T-helper 17 cell (primary cell): ENCODE measurements at places on chromosomes 2 and 18.

DNA sequence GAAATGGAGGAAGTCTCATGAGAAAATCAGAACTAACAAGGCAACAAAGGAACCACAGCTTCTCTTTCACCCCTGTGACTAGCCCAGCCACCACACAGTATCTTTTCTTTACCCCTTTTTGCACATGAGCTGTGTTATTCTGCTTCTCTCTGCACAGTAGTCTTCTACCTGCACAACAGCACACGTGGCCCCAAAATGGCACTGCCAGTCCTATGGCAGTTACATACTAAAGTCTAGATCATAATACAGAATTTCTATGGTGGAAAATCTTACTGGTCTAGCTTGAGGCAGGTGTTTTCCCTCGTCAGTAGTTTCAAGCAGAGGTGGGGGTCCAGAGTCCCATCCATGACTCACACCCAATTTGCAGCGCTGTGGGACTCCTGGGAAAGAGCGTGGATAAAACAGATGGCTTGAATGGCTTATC, 177.7 kb downstream of the DIS3L2 start:
- DNase-seq: no peak

GRCh38 chr2:140972724-140973123, 1158.1 kb downstream of the LRP1B start:
- DNase-seq: no peak

DNA sequence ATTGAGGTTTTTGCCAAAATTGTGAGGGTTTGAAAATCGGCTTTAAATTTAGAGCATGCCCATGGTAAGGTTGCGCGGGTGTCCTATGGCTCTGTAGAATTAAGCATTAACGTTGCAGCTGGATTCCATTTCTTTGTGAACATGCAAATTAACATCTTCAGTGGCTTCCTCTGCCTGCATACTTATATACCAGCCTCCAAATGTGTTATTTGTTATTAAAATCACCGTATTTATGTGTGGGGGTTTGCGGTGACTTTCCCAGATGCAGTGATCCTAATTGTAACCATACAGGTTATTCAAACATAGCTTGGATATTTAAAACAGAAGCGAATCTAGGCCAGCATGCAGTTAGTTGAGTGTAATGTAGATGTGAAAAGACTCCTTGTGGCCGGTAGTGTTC, 80.2 kb downstream of the TGOLN2 start:
- DNase-seq: no peak

DNA sequence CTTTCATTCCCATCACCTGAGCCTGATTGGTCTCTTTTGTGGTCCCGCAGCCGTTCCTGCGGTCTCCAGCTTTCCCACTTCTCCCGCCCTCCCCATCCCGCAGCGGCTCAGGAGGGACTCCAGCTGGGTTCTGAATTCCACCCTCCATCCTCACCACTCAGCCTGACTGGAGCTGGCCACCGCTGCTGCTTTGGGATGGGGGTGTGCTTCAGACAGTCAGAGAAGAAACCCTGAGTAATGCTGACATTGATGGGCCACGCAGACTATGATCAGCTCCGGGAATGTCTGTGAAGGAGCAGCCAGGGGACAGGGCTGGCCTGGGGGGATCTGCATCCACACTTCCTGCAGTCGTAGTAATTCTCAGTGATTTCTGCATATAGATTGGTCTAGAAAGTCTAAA, 45.9 kb upstream of the TXNDC2 start:
- no peak for DNase-seq

DNA sequence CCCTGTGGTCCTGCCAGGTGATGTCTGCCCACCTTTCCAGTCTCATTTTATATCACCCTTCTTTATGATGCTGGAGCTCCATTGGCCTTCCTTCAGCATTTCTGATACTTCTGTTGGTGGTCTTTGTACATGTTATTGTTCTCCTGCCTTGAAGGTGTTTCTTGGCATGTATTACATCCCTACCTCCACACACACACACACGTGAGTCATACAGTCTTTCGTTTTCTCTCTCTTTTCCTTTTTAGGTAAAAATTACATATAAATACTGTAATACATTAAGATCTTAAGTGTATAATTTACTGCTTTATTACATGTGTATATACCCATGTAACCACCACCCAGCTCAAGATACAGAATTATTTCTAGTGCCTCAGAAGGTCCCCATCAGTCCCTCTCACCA, 10.2 kb upstream of the ADGRF3 start:
- DNase-seq: no peak

DNA sequence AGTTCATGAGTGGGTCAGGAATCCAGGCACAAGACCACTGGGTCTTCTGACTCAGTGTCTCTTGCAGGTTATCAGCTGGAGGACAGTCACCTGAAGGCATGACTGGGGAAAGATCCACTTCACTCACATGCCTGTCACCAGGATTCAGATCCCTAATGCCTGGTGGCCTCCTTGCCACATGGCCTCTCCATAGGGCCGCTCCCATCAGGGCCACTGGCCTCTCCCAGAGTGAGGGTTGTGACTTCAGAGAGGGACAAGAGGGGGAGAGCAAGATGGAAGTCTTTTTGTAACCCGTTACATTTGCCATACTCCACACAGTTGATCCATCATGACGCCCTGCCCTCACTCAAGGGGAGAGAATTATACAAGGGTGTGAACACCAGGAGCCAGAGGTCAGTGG, 13.0 kb upstream of the OTOS start:
- no peak for DNase-seq

DNA sequence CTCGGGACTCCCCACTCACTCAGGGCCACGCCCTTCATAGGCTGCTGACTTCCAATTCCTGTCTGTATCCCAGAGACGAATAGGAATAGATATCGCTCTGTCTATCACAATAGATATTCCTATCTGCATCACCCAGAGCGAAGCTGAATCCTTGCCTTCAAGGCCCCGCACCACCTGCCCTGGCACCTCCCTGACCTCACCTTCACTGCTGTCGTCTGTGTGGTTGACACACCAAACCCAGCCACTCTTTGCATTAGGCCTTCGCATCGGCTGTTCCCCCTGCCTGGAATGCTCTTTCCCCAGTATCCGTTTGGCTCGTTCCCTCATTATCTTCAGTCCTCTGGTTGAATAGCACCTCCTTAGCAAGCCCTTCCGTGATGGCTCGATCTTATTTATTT, 43.5 kb downstream of the ATOH8 start:
- DNase-seq: no peak

GRCh38 chr18:12296457-12296856, 11.6 kb upstream of the TUBB6 start:
- DNase-seq: no peak

GRCh38 chr2:71615767-71616730, 162.7 kb downstream of the DYSF start:
- no peak for DNase-seq

- DNase-seq: no peak
Observed at GRCh38 chr2:144333143-144333555, 186.8 kb downstream of the ZEB2 start.

GRCh38 chr2:132670496-132671150, 618 bp upstream of the LYPD1 start:
- DNase-seq: no peak

DNA sequence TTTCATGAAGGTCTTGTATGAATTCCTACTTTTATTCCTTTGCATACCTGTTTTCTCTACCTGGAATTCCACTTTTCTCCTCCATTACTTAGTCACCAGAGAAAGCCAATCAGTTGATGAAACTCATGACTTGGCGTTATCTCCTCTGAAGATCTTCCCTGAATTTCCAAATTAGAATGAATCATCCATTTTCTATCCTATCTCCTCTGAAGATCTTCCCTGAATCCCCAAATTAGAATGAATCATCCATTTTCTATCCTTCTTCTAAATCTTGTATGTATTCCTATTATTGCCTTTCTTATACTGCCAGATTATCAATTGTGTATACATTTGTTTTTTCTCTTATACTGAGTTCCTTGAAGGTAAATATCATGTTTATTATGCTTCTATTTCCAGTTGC, 440.4 kb downstream of the CCDC85A start:
- DNase-seq: no peak

- no peak for DNase-seq
Observed at GRCh38 chr2:6896930-6897759, 19.6 kb downstream of the RSAD2 start.

DNA sequence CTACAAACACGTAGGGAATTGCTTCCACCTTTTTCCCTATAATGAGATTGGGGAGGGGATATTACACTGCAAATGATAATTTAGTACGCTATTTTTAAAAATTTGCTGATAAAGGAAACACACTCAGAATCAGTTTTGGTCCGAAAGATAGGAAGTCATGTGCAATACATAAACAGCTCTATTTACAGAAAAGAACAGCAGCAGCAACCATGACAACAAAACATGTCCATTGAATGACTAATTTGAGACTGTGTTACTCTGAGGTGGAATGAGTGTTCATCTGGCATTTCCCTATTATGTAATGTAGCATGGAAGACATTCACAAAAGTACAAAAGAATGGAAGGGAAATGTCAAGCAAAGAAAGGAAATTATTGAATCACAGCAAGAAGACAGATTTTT, 337.2 kb downstream of the NBAS start:
- no peak for DNase-seq

- no peak for DNase-seq
Observed at GRCh38 chr2:37085731-37086147, 1.4 kb downstream of the GPATCH11 start.

- no peak for DNase-seq
Observed at GRCh38 chr2:77521931-77522470, at the start of gene LRRTM4. Gene LRRTM4, minus strand, starts transcription at chr2:77522376.

DNA sequence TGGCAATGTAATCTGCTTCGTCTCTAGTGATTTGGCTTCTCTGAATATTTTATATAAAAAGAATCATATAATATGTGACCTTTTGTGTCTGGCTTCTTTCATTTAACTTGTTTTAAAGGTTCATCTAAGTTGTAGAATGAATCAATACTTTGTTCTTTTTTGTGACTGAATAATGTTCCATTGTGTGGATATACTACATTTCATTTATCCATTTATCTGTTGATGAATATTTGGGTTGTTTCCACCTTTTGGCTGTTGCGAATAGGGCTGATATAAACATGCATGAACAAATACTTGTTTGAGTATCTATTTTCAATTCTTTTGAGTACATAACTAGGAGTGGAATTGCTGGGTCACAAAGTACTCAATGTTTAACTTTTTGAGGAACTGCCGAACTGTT, 63.8 kb upstream of the TNP1 start:
- DNase-seq: no peak

- DNase-seq: no peak
Observed at GRCh38 chr2:241062389-241063092, 39.5 kb downstream of the MTERF4 start.

DNA sequence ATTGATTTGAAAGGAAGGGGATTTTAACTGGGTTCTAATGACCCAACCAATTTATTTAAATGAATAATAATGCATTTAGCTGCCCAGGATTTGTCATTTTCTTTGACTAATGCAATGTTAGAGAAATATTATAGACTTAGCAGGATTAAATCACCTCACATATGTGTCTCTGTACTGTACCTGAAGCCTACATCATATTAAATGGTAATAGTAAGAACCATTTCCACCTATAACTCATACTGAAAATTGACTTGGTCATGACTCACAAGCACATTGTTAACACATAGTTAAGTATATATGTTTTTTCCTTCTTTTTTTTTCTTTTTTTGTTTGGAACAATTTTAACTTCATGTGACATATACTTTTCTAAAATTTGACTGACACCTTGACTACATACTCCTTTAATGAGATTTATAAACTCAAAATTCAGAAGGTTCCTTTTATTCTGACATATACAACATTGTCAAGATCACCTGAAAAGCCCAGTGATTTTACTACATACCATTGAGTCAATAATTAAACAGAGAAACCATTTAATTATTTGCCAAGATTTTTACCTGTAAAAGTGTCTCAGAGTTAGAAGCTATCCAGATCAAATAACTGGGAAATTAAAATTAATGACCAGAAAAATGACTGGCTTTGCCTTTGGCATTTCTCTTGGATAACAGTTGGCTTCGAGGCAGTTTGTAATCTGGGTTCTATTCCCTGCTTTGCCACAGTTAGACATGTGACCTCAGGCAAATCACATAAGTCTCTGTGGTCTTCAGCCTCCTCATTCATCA, 58.8 kb upstream of the CDC42EP3 start:
- DNase-seq: no peak

DNA sequence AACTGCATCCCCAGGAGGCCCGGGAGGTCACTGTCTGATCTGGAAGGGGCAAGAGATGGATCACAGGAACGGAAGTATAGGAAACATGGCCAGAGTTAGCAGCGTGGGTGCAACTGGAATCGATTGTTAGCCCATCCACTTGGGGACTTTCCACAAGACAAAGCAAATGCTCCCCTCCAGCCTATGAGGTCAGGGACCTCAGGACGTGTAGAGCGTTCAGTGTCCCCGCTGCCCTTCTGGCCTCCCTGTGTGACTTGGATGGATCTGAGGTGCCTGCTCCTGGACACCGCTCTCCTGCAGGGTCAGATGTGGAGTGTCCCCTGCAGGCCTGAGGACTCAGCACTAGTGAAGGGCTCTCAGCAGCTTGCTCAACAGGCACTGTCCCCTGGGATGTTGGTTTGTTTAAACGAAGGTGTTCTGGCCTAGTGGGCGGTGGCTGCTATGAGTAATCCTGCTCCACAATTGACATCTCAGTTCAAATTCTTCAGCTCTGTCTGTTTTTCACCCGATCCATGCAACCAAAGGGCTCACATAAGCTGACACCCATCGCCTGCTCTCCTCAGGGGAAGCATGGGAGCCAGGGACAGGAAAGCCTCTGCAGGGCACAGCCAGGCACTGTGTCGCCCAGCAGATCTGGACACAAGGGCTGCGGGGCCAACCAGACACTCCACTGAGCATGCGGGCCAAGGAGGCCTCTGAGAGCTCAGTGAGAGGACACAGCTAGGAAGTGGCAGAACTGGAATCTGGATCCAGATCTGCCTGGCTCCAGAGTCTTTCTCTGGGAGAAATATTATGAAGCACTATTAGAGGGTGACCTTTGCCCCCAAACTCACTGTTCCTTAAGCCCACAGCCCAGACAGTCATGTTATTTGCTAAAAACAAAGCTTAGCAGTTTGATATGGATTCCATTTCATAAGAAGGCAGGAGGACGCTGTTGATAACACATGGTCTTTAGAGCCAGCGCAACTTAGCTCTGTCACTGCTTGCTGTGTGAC, 78.5 kb downstream of the RHOB start:
- DNase-seq: no peak

DNA sequence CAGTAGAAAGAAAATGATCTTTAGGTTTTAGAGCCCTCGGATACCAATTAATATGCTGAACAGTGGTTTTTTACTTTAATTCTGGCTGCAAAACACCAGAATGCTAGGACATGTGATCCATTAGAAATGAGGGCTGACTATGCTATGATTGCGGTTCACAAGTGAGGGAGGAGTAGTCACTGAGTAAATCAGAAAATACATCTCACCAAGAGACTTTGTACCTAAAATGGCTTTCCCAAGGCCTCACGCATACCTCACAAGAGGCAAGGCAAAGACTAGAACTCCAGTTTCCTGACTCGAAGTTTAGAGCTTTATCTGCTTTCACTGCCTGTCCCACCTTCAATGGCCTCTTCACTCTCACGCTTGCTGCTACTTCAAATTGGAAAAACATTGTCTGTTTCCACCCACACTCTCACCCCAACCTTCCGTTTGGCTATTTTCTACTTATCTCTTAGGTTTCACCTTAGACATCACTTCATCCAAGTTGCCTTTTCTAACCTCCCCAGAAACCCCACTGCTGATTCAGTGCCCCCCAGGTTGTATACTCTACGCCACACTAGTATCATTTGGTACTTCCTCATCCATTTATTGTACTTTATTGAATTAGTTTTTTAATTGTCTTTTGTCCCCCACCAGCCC, 5.1 kb upstream of the MBD2 start:
- DNase-seq: no peak

- DNase-seq: no peak
Observed at GRCh38 chr2:62440281-62440946, 65.6 kb downstream of the TMEM17 start.

- DNase-seq: no peak
Observed at GRCh38 chr2:192072261-192072660, 122.5 kb downstream of the TMEFF2 start.
